ENCODE measurements at places on chromosomes 5 and 9. TPM values are rescaled to one million over a fixed set of nuclear protein-coding genes. Genes with fewer than 3 reads are reported as not detected.

DNA sequence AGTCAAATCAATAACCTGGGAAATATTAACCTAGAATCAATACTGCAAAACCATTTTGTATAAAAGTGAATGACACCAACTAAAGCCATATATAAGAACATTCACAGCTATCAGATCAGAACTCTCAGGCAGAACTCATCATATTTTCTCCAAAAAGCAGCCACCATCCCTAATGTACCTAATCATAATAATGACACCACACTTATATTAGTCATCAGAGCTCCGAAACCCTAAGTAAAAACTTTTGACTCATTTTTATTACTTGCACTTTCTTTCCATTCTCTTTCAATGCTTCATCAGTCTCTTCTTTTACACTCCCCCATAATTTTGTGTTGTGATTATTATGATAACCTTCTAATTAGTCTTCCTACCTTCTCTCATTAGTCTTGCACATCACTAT is 45.3 kb downstream of the INSL6 start:
- DNase-seq = peak; percentile 26

GRCh38 chr9:68540712-68541535 is at the start of gene TMEM252:
TSS of gene TMEM252 (minus strand) at chr9:68540883. CDS start at chr9:68540814, 69 bp downstream.
- no peak for DNase-seq

DNA sequence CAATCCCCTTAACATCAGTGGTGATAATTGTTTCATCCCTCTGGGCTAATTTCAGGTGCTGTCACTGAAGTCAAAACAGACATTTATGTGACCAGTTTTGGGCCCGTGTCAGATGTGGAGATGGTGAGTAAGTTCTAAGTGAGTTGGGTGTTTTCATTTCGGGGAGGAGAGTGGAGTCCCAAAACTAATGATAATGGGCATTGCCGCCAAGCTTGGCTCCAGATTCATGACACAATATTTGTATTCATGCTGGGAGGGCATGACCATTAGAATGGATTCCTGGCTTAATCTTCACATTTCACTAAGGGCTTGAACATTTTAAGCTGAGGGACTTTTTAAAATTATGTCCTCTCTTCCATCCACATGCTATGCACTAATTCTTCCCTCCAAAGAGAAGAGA is 1.4 kb downstream of the GABRA6 start:
- no peak for DNase-seq

DNA sequence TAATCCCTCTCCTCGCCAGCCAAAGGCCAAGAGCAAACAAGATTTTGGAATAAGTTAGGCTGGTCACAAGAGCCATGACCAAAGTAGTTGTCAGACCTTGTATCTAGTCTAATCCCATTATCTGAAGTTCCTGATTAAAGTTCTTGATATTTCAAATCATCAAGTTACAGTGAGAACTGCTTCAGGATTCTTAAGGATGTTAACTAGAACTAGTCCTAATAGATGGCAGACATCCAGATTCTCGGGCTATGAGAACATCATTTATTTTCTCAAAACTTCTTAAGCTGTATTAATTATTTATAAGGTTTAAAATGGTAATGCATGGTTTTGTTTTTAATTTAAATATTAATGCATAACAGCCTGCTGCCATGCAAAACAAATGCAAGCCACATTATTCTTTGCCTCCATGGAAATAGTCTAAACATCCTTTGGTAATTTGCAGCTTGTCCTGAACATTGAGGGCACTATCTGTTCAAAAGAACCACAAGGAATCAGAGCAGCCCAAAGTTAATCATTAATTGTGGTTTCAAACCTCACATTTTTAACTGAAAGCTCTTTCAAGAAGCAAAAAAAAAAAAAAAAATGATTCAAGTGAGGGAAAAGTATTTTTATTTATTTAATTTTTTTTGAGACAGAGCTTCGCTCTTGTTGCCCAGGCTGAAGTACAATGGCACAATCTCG is 95.1 kb downstream of the TTC39B start:
- DNase-seq = no peak

The ECSCR gene
- total RNA-seq = not detected
